ENCODE measurements at places on chromosomes 12 and 14.

DNA sequence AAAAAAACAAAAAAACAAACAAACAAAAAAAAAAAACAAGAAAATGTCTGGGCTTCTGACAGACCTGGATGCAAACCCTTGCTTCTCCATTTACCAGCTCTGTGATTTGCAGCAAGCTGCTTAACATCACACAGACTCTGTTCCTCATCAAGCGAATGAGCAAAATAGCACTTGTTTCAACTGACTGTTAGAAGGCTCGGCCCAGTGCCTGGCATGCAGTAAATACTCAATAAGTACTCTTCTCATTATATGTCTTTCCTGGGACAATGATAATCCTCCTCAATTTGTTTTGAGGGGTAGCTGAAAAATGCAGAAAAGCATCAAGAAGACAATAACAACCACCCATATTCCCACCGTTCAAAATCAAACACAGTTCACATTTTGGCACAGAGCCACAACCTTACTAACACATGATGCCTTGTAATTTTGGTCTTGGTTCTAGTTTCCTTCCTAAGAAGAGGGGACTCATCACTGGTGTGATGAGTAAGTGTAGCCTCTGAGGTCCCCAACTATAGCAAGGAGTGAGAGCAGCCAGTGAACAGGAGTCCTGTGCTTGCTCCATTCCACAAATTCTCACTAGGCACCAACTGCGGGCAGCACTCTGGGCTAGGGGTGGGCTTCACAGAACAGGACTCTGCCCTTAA, 60.4 kb downstream of the TTC7B start:
- DNase-seq: no peak

GRCh38 chr12:8038659-8039114, 6.2 kb downstream of the FOXJ2 start:
- DNase-seq: no peak

- DNase-seq: no peak
These were observed 16.8 kb downstream of the FLVCR2 start for GRCh38 chr14:75595226-75595625.

DNA sequence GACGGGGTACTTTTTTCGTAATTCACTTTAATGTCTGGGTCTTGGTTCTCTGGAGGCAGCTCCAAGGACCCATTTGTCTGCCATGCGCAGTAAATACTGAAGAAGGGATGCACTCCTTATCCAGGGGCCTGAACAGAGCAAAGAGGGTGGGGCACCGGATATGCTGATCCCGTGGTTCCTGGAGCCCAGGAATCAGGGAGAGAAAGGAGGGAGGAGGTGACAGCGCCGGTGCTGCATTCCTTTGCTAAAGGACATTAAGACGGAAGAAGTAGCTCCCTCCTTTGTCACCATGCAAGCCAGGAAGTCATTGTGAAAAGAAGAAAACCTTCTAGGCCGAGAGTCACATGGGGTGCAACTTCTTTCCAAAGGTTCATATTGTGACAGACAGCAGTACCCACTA, 1057.7 kb downstream of the VRK1 start:
- DNase-seq: no peak

- DNase-seq: no peak
These were observed 1.8 kb upstream of the MEG3 start for GRCh38 chr14:100824091-100824551.
